ENCODE measurements at places on chromosomes 3 and 15. TPM values are rescaled to one million over a fixed set of nuclear protein-coding genes. Genes with fewer than 3 reads are reported as not detected.

CCDC13 gene
- total RNA-seq = not detected

WNT5A gene
- total RNA-seq = not detected

SNTN gene
- total RNA-seq = not detected

HHLA2 gene
- 0.86 TPM for total RNA-seq

DNA sequence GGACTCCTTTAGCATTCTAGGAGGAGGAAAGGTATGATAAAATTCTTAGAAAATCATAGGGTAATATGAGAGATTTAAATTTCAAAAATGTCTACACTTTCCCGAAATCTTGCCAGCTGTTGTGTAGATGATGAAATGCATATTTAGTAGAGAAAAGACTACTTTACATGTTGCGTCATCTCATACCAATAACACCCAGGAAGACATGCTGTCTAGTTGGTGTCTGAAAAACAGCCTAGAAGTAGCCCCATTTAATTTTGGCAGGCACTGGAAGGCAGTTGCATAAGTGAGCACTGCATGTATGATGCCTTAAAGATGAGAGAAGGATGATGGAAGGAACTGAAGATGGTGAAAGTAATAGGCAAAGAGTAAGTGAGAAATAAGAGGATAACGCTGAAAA, 310.5 kb upstream of the TPM1 start:
- DNase-seq = no peak

- no peak for DNase-seq
These were observed 102.7 kb upstream of the FGF7 start for GRCh38 chr15:49320351-49320750.

GRCh38 chr3:194221336-194221735, 85.4 kb downstream of the HES1 start:
- no peak for DNase-seq

- DNase-seq = peak; percentile 29
These were observed 5.6 kb downstream of the WDR82 start for GRCh38 chr3:52272831-52273230.

All from activated CD4-positive, alpha-beta memory T cell treated with anti-CD3 and anti-CD28 coated beads for 36 hours (primary cell).